Activated CD4-positive, alpha-beta T cell treated with anti-CD3 and anti-CD28 coated beads, Interleukin-2, amount 10 ng/mL, durations not matched to agents 24 days and 14 days (primary cell): ENCODE measurements at places on chromosomes 1 and 21. TPM values are rescaled to one million over a fixed set of nuclear protein-coding genes. Genes with fewer than 3 reads are reported as not detected.
A peak's percentile ranks its signal among the peaks of the same experiment; 100 is the strongest.

DNA sequence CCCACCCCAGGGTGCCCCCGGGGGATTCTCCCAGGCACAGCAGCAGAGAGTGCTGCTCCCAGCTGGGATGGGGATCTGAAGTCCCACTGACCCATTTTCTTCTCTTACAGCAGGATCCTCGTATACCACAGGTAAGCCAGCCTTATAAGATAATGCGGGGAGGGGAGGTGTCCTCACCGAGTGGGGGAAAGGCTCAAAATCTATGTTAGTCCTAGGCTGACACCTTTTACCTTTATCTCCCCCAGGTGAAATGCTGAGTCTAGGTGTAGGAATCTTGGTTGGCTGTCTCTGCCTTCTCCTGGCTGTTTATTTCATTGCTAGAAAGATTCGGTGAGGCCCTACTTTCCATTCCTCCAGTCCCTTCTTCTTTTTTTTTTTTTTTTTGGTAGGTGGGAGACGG, 5.3 kb downstream of the APH1A start:
- DNase-seq, result no peak
- no peak overlapping the region for H3K4me3 ChIP-seq
- H3K27ac ChIP-seq, result no peak overlapping the region
- peaks cover 26% of the 10 kb centered on the region for H3K36me3 ChIP-seq

The CALML6 gene
- total RNA-seq, result 0.59 TPM in 1 of 2 replicates, not detected in the other

The MDM4 gene
- total RNA-seq, result 81.5 and 85.5 TPM in 2 replicates

DNA sequence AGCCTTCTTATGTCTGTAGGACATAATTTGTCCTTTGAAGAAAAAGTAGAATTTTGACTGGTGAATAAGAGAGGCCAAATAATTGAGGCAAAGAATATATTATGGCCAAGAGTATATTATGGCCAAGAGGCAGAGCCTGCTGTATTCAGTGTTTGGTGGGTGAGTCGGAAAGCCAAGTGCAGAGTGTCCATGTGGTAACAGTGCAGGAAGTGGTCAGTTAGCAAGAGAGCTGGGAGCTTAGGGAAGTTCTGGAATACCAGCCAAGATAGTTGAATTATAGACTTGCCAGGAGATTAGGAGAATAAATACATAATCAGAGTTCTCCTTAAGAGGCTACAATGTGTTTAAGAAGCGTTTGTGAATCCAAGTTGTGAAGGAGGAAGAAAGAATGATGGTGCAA, 131.5 kb upstream of the LMO4 start:
- H3K4me3 ChIP-seq, result no peak overlapping the region
- no peaks in the 10 kb centered on the region for H3K4me1 ChIP-seq
- no peak for DNase-seq
- H3K36me3 ChIP-seq, result no peaks in the 10 kb centered on the region
- peaks cover 25% of the 10 kb centered on the region for H3K27me3 ChIP-seq
- H3K27ac ChIP-seq, result no peak overlapping the region

- no peaks in the 10 kb centered on the region for H3K36me3 ChIP-seq
- H3K4me3 ChIP-seq, result no peak overlapping the region
- no peaks in the 10 kb centered on the region for H3K4me1 ChIP-seq
- DNase-seq, result no peak
- H3K27ac ChIP-seq, result no peak overlapping the region
Observed at GRCh38 chr1:87918398-87918797, 589.7 kb downstream of the LMO4 start.

DNA sequence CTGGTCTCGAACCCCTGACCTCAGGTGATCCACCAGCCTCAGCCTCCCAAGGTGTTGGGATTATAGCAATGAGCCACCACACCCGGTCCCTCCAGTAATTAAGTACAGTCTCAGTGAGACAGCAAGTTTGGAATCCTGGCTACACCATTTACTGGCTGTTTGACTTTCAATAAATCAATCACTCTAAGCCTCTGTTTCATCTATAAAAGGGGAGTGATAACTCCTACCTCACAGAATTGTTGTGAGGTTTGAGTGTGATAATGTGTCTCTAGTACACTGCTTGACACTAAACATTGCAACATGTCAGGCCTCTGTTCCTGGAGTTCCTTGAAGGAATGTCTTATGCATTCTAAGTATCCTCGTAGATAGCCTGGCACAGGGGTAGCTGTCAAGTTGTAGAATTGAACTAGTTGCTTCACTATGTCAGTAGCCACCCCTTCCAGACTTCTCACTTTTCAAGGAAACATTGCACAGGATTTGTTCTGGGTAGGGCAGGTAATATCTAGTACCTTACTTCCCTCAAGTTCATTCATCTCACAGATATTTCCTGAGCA, 12.4 kb downstream of the ENTREP3 start:
- H3K27me3 ChIP-seq, result peaks cover 3% of the 10 kb centered on the region
- peak overlapping the region; percentile 81 for H3K4me3 ChIP-seq
- no peak for DNase-seq
- H3K36me3 ChIP-seq, result peaks cover 17% of the 10 kb centered on the region
- H3K27ac ChIP-seq, result peak overlapping the region; percentile 92

DNA sequence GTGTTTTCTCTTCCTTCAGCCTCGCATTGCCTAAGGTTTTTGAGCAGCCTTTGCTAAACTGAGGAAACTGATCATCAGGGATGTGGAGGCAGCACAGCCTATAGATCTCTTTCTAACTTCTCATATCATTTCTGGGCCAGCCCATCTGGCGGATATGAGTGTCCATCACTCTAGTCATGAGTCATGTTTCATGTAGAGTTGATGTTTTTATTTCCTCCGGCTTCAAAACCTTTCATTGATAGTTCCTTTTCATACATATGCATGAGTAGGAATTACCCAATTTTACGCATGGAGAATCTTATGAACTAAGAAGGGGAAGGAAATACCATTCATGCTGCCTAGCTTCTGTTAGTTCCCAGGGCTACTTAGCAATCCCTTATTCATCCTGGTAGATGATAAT, 66.3 kb downstream of the SPATA46 start:
- no peaks in the 10 kb centered on the region for H3K4me1 ChIP-seq
- DNase-seq, result no peak
- no peak overlapping the region for H3K4me3 ChIP-seq
- H3K27me3 ChIP-seq, result peaks cover 3% of the 10 kb centered on the region

GRCh38 chr1:2643414-2644077, 10.7 kb upstream of the MMEL1 start:
- H3K27me3 ChIP-seq, result no peaks in the 10 kb centered on the region
- H3K27ac ChIP-seq, result peak overlapping the region; percentile 41
- DNase-seq, result no peak
- H3K4me3 ChIP-seq, result peak overlapping the region; percentile 69
- peaks cover 5% of the 10 kb centered on the region for H3K36me3 ChIP-seq
- peaks cover 3% of the 10 kb centered on the region for H3K4me1 ChIP-seq

The HORMAD1 gene
- total RNA-seq, result not detected in 2 replicates

- no peak overlapping the region for H3K27ac ChIP-seq
- H3K4me3 ChIP-seq, result no peak overlapping the region
- no peaks in the 10 kb centered on the region for H3K36me3 ChIP-seq
- no peaks in the 10 kb centered on the region for H3K4me1 ChIP-seq
- peaks cover 5% of the 10 kb centered on the region for H3K27me3 ChIP-seq
- no peak for DNase-seq
Observed at GRCh38 chr1:239912471-239912870, 179.2 kb upstream of the FMN2 start.

The SOAT1 gene
- total RNA-seq, result 52.2 and 54.4 TPM in 2 replicates

The ARMH1 gene
- 133 and 137 TPM in 2 replicates for total RNA-seq

DNA sequence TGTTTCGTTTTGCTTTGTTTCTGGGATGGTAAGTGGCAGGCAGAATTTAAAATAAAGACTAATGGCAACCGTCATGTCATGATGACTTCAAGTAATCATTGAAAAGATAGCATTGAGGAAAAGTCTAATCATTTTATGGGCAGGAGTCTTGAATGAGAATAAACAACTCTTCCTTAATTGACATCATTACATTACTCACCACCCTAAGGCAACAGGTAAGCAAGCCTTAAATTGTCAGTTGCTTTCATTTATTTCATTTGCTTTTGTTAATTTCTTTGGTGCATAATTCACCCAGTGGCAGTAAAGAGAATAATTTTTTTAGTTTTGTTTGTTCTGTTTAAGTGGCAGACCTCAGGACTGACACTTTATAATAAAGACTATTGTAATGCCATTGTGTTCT, 669.0 kb downstream of the RWDD3 start:
- DNase-seq, result no peak
- H3K27me3 ChIP-seq, result no peaks in the 10 kb centered on the region
- no peak overlapping the region for H3K4me3 ChIP-seq
- no peaks in the 10 kb centered on the region for H3K36me3 ChIP-seq
- H3K27ac ChIP-seq, result no peak overlapping the region

DNA sequence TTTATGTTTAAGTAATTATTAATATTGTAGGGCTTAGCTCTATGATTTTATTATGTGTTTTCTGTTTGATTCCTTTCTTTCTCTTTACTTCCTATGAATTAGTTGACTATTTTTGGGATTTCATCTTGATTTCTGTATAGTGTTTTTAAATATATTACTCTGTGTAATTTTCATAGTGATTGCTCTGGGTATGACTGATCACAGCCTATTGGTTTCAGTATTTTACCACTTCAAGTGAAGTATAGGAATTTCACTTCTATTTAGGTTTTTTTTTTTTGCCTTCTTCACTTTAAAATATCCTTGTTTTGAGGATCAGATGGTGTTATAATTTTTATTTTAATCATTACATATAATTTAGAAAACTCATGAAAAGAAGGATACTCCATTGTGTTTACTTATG, 94.8 kb downstream of the CRB1 start:
- H3K27ac ChIP-seq, result no peak overlapping the region
- peaks cover 2% of the 10 kb centered on the region for H3K4me1 ChIP-seq

- no peak overlapping the region for H3K27ac ChIP-seq
- no peaks in the 10 kb centered on the region for H3K27me3 ChIP-seq
- H3K36me3 ChIP-seq, result no peaks in the 10 kb centered on the region
- no peaks in the 10 kb centered on the region for H3K4me1 ChIP-seq
Observed at GRCh38 chr1:4681026-4681425, 26.6 kb downstream of the AJAP1 start.

- no peak overlapping the region for H3K27ac ChIP-seq
- H3K4me1 ChIP-seq, result peaks cover 2% of the 10 kb centered on the region
- no peak overlapping the region for H3K4me3 ChIP-seq
- H3K36me3 ChIP-seq, result peaks cover 12% of the 10 kb centered on the region
Observed at GRCh38 chr1:43858324-43858723, 75.3 kb upstream of the ARTN start.

DNA sequence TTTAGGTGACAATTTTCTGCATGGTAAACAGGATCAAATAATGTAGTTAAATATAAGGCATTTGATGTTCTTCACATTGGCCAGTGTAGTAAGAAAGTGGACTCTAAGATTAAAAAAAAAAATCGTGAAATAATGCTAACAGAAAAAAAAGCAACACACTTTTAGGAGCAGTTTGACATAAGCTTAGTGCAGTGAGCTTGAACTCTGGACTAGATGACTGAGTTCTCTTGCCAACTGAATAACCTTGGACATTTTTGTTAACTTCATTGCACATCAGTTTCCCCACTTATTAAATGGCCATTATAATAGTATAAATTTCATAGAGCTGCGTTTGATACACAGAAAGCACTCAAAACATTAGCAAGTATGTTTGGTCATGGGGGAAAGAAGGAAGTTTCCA, 649.3 kb upstream of the ADGRL4 start:
- no peak overlapping the region for H3K4me3 ChIP-seq
- H3K4me1 ChIP-seq, result no peaks in the 10 kb centered on the region
- no peak overlapping the region for H3K27ac ChIP-seq
- DNase-seq, result no peak

The LHX8 gene
- total RNA-seq, result not detected in 2 replicates

GRCh38 chr1:19445417-19446342, 39.7 kb downstream of the CAPZB start:
- peak overlapping the region; percentile 83 for H3K27ac ChIP-seq
- no peaks in the 10 kb centered on the region for H3K27me3 ChIP-seq
- DNase-seq, result no peak
- peaks cover 61% of the 10 kb centered on the region for H3K4me1 ChIP-seq
- H3K4me3 ChIP-seq, result peak overlapping the region; percentile 34

The KRTAP22-1 gene
- total RNA-seq, result not detected in 2 replicates

The PRAMEF9 gene
- total RNA-seq, result not detected in 2 replicates

GRCh38 chr21:34280389-34280795, 83.4 kb upstream of the KCNE2 start:
- no peak overlapping the region for H3K4me3 ChIP-seq
- DNase-seq, result no peak
- no peak overlapping the region for H3K27ac ChIP-seq
- H3K27me3 ChIP-seq, result no peaks in the 10 kb centered on the region

DNA sequence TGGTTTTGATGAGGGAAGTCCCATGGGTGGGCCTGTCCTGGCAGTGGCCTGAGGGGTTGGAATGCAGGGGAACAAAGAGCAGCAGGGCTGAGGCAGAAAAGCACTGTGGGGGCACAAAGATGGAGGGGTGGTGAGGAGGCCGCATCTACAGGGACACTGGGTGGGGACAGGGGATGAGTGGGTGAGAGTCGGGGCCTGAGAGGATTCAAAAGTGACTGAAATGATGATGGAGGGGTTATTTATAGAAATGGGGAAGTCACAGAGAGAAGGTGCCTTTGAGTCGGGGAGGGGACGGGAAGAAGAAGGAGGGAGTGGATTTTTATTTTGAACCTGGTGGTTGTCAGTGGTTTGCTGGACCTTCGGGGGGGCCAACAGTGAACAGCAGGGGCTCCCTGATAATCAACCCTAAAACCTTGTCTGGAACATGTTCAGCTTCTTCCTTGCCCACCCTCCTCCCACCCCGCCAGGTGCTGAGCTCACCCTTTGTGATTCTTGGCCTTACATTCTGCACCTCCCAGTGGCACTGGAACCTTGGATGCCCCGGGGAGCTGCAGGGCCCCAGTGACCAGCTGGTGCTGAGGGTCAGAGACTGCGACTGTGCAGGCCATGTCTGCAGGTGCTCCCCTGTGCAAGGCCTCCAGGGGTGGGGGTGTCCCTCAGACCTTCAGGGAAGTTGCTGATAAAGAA, 42.9 kb downstream of the IER5 start:
- no peak overlapping the region for H3K4me3 ChIP-seq
- no peaks in the 10 kb centered on the region for H3K36me3 ChIP-seq
- H3K27me3 ChIP-seq, result no peaks in the 10 kb centered on the region

- H3K27me3 ChIP-seq, result no peaks in the 10 kb centered on the region
- H3K27ac ChIP-seq, result no peak overlapping the region
- H3K36me3 ChIP-seq, result peaks cover 4% of the 10 kb centered on the region
Observed at GRCh38 chr1:9860887-9861286, 37.1 kb upstream of the CLSTN1 start.

DNA sequence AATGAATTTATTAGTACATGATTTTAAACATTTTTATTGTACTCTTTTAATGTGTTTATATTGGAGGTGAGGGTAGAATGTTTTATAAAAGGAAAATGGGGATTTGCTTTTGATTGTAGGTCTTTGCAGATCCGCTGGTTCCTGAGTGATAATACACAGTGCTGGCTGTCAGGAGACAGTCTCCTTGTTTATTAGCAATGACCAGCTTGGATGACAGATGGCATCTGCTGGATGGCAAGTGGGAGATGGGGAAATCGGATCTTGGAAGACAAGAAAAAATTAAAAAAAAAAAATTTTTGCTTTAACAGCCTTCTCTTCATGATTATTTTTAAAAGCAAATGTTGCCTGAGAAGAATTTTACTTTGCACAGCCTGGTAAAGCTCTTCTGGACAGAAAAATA, 4.4 kb upstream of the PHTF1 start:
- peaks cover 36% of the 10 kb centered on the region for H3K36me3 ChIP-seq
- no peak for DNase-seq
- no peak overlapping the region for H3K27ac ChIP-seq
- H3K27me3 ChIP-seq, result no peaks in the 10 kb centered on the region
- H3K4me1 ChIP-seq, result peaks cover 16% of the 10 kb centered on the region
- no peak overlapping the region for H3K4me3 ChIP-seq

GRCh38 chr1:61531716-61532115, 193.2 kb downstream of the TM2D1 start:
- H3K27me3 ChIP-seq, result peaks cover 4% of the 10 kb centered on the region
- H3K4me3 ChIP-seq, result no peak overlapping the region
- H3K27ac ChIP-seq, result no peak overlapping the region
